Trophoblast cell (in vitro differentiated cells and primary cell): ENCODE measurements at places on chromosomes 5 and 9.

DNA sequence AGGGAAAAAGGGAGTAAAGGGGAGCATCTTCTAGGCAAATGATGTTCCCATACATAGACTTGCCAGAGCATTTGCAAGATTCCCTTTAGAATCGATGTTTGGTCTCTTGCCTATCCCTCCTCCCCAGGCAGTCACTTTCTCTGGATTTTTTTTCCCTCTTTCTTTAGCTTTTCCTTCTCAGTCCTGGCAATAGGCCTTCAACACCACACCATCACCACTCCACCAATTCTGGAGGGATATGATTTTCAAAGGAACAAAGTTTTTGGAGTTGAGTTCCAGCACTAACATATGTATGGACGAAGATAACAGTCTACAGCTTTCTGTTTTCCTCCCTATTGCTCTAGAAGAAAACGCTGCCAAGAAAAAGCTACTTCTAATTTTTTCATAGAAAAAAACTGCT, 377.4 kb downstream of the PDE4D start:
- no peak for DNase-seq

GRCh38 chr9:24479361-24480059, 66.2 kb downstream of the IZUMO3 start:
- DNase-seq: no peak

DNA sequence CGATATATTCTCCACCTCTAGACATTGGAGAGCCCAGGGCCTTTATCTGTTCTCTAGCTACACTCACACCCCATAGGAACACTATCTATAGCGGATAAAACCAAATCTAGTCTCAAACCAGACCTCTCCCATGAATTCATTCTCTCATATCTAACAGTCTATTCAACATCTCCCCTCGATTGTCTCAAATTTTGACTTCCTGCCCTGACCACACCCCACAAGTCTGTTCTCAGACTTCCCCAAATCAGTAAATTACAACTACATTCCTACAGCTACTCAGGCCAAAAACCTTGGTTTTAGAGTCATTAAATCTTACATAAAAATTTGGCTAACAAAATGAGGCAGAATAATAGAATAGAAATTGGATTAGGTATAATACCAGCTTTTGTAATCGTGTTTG, 12.5 kb upstream of the SLC1A3 start:
- no peak for DNase-seq

DNA sequence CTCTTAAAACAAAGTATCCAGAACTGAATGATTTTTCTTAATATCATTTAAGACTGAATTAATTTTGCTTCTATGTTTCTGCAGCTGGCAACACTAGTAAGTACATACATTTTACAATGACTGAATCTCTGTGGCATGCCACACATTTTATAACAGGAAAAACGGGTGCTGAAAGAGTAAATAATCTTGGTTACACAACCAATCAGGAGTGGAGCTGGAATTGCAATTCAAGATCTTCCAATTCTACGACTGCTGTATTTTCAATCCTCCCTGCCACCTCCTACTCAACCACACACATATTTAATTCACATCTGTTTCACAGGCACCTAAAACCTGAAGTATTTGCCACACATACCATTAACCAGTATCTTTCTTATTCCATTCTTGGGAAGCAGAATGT, 52.7 kb upstream of the NR5A1 start:
- peak; percentile 90 for DNase-seq

GRCh38 chr5:43027054-43027785, 12.9 kb downstream of the ANXA2R start:
- DNase-seq: no peak

GRCh38 chr5:7548596-7548995, 152.7 kb downstream of the ADCY2 start:
- DNase-seq: no peak

- DNase-seq: peak; percentile 75
Measured at GRCh38 chr5:150227606-150228273, 37.9 kb downstream of the SLC6A7 start.

DNA sequence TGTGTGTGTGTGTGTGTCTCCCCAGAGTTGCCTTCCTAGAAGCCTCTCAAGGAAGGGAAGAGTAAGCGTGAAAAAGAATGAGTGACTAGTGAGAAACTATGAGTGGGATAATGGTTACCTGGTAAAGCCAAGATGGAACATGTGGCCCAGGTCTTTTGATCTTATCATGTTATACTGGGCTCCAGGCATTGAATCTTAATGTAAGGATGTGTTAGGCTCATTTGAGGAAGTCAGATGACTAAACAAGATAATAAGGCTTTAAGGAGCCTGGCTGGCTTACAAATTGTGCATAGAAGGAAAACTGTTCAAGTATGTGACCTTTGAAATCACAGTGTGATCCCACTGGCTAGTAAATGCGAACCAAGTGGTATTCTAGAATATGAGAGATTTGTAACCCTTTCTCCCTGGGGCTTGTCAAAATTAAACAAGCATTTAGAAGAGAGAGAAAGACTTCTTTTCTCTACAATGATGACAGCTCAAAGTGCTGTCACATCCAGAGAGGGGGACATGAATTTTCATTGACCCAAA, 29.9 kb upstream of the HMHB1 start:
- no peak for DNase-seq

DNA sequence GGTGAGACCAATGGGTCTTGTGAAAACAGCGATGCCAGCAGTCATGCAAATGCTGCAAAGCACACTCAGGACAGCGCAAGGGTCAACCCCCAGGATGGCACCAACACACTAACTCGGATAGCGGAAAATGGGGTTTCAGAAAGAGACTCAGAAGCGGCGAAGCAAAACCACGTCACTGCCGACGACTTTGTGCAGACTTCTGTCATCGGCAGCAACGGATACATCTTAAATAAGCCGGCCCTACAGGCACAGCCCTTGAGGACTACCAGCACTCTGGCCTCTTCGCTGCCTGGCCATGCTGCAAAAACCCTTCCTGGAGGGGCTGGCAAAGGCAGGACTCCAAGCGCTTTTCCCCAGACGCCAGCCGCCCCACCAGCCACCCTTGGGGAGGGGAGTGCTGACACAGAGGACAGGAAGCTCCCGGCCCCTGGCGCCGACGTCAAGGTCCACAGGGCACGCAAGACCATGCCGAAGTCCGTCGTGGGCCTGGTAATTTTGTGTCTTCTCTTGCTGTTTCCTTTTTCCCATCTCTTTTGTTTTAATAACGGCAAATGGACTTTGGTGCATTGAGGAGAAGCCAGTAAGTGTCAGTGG, 98.0 kb downstream of the EHMT1 start:
- no peak for DNase-seq

- no peak for DNase-seq
Measured at GRCh38 chr5:55853041-55853670, 2.0 kb downstream of the IL31RA start.

GRCh38 chr5:2759696-2760461, 8.4 kb upstream of the IRX2 start:
- no peak for DNase-seq

GRCh38 chr9:86637515-86637914, 283.3 kb upstream of the TUT7 start:
- no peak for DNase-seq

GRCh38 chr5:125011419-125011818, 265.0 kb upstream of the ZNF608 start:
- DNase-seq: no peak

DNA sequence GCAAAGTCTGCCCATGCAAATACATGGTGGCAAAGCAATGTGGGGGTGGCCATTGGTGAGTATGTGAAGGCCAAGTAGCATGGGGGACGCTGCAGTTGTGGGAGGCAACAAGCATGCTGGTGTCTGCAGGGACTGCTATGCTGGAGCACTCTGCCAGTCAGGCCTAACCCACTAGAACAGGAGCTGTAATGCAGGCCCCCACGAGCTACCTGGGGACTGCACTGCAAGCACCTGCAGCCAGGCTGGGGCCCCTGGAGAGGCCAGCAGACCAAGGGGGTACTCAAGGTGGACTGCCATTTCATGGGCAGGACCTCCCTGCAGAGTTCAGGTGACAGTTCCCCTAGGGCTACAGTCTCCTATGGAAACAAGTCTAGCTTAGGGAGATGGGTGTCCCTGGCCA, 183.8 kb upstream of the PDE4D start:
- DNase-seq: no peak

DNA sequence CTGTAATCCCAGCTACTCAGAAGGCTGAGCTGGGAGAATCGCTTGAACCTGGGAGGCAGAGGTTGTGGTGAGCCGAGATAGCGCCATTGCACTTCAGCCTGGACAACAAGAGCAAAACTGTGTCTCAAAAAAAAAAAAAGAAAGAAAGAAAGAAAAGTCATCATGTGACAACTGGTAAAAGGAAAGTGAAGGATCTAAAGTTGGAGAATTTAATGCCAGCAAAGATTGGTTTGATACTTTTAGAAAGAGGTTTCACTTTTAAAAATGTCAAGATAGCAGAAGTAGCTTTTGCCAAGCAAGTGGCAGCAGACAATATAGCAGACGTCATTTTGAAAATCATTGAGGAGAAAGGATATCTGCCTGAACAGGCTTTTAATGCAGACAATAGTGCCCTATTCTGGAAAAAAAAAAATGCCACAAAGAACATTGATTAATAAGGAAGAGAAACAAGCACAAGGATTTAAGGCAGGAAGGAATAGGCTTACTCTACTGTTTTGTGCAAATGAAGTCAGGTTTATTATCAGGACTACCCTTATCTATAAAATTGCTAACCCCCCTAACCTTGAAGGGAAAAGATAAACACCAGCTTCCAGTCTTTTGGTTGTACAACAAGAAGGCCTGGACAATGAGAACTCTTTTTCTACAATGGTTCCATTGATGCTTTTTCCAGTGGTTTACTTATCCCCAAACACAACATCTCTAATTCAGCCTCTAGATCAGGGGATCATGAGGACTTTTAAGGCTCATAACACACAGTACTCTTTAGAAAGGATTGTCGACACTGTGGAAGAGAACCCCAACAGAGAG, 12.0 kb downstream of the PKD2L2 start:
- DNase-seq: no peak

DNA sequence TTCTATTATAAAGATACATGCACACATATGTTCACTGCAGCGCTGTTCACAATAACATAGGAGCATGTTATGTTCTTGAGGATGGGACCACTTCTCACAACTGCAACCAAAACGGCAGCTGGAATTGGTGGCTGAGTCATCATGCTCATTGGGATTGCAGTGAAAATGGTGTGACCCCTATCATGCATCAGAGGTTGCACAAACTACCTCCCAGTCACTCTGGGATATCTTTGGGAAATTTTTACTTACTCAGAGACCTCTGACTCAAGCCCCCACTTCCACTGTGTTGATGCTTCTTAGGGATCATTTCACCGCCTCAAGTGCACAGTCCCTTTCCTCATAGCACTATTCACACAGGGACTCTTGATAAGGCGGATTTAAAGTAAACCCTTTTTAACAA, 474.1 kb downstream of the BNC2 start:
- DNase-seq: peak; percentile 53

GRCh38 chr5:30891660-30892059, 301.8 kb upstream of the CDH6 start:
- DNase-seq: no peak

- DNase-seq: no peak
Measured at GRCh38 chr5:115545351-115545882, 842 bp upstream of the FEM1C start.

DNA sequence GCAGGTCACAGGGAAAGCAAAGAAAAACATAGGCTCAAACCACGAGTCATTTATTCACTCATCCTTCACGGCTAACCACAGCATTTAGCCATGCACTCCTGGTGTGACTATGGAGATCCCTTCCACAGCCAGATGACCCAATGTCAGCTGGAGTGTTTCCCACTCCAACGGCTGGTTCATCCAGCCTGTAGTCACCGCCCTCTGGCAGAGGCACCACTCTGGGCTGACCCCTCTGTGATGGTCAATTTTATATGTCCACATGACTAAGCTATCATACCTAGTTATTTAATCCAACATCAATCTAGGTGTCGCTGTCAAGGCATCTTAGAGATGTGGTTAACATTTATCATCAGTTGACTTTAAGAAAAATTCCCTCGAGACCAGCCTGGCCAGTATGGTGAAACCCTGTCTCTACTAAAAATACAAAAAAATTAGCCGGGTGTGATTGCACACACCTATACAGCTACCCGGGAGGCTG, 9.5 kb upstream of the PHF19 start:
- DNase-seq: no peak

- peak; percentile 48 for DNase-seq
Measured at GRCh38 chr5:14038341-14038959, 94.0 kb upstream of the DNAH5 start.

DNA sequence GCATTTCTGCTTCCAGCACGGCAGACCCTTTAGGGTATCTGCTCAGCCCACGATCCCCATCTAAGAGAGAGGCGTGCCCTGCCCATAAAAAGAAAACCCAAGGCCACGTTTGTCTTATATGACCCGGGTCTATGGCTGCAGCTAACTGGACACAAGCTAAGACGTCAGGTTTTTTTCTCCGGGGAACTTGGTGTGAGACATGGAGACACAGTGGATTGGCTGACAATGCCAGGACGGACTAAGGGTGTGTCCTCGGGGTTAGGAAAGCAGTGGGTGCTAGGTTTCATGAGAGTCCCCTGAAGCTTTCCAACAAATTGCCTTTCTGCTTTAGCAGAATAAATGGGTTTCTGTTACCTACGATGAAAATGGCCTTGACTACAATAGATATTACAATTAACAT, 7.1 kb upstream of the FBP2 start:
- DNase-seq: no peak

- DNase-seq: no peak
Measured at GRCh38 chr5:134132372-134133187, 18.1 kb downstream of the TCF7 start.

DNA sequence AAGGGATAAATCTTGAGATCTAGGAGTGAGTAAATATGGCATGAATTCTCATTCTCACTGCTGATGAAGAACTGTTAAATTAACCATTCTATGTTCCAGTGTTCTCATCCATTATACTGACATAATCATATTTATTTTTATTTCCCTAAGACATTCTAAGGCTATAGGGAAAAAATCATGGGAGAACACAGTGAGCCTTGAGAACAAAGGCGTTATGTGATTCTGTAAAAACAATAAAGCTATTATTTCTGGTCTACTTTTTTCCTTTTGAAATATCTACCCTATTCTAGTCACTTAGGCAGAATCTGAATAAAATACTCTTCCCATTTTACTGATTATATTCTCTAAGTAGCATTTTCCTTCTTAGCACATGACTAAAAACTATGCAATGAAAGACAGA, 155.7 kb upstream of the ADAMTS16 start:
- DNase-seq: no peak

DNA sequence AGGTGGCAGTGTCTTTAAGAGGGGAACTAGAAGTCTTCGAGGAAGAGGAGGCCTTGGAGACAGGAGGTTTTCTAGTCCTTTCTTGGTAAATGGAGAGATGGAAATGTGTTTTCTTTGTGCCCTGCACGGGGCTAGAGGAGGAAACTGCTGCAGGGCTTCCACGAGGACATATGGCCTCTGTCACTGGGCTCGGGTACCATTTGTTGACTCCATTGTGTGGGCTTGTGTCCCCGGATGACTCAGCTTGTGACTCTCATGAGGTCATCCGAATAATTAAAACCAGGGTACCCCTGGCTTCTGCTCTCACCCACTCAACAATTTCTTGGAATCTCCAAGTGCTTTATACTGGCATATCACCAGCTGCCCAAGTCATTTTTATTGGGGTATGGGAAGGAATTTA, 261.7 kb downstream of the KIF4B start:
- no peak for DNase-seq
